PC-3 (cell line): ENCODE measurements at places on chromosomes 13 and 19.

DNA sequence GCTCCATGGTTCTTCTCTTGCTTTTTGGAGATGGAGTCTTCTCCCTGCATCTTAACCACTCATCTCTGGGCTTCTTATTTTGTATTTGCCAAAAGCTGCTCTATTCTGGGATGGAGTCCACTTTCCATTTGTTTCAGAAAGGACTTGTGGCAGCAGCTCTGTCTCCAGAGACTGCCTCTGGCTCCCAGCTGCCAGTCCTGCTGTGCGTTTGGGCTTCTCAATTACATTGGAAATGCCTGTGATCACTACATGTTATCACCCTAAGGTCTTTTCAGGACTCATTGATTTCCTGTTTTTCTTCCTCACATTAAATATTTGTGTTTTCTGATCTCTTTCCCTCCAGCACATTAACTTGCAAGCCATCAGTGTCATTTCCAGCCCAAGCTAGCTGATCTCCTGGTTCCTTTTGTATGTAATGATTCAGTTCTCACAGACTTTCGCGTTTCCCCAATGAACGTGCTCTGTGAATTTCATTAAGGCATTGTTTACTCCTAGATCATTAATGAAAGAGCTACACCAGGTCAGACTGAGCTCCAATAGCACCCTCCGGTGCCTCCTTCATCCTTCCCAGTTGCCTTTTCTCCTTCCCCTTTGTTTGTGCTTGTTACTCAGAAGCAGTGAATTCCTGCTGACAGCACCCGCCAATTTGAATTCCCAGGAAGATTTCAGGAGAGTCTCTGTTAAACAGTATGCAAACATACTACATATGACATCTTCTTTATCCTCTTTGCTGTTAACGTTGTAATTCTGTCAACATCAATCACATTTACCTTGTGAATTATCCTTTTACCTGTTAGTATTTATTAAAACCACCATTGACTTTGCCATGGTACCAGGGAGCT is 3.0 kb downstream of the CBY2 start:
- no peak for DNase-seq

DNA sequence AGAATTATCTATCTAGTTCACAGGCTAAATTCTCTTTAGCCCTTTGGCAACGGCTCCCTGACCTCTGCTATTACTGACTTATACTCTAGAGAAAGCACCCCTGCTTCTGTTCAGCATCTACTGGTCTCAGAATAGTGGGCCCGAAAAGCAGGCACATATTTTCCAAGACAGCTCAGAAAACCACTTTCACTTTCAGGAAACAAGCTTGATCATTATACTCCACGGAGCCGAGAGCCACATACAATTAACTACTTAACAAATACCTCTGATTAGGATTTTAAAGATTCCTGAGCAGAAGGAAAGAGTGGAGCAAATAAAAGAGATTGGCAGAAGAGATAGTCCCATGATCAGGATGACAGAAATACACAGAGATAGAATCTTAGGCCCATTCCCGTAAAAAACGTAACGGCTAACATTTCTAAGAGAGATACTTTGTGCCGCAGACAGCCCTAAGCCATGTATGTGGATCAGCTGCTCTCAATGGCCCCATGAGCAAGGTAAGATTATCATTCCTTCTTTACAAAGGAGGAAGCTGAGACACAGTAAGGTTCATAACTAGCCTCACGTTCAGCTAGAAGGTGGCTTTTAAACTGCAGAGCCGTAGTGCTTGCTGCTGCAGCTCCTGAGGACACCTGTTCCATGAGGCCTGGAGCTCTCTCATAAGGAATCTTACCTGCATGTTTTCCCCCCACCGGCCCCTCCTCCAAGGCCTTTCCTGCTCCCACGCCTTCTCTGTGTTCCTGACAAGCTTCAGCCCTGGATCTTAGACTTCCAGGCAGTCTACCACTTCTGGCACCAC is 227.2 kb downstream of the FOXO1 start:
- no peak for DNase-seq

DNA sequence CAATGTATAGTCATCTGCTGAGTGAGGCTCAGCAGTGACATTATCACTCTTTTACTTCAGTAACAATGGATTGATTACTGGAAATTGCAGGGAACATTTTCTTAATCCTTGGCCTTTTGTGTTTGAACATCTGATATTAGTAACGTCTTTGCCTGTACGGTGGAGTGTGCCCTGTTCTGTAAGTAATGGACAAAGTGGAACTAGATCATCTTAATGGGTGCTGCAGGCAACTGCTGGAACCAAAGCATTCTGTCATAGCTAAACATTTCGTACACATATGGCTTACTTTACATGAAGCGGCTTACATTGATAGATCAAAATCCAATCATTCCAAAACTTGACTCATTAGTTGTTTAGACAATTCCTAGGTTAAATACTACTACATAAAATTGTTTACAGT is 114.1 kb downstream of the MYO16 start:
- no peak for DNase-seq

GRCh38 chr19:18589380-18590272 is 1.0 kb downstream of the REX1BD start:
- peak; percentile 63 for DNase-seq

DNA sequence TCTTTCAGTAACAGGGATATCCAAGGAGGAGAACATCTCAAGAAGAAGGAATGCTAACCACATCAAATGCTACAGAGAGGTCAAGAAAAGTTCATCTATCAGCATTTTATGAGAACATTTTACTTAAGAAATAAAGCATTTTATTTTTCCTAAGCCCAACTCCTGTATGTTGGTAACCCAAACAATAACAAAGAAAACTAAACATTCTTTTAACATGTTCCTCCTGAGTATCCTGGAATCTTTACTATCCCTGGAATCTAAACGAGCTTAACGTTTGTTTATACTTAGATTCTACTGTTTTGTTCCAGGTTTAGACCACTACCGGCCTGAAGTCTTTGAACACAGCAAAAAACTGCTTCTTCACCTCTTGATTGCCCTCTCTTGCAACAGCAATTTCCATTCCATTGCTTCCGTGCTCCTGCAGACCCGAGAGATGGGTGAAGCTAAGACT is 89.7 kb downstream of the ZAR1L start:
- DNase-seq, result no peak

GRCh38 chr13:78841358-78841963 is 182.5 kb upstream of the OBI1 start:
- no peak for DNase-seq

- DNase-seq, result peak; percentile 93
Observed at GRCh38 chr19:43950834-43951645, at the start of gene ZNF221. Gene ZNF221 (plus strand): TSS chr19:43951228. CDS start chr19:43962727, 11,499 bp downstream.

DNA sequence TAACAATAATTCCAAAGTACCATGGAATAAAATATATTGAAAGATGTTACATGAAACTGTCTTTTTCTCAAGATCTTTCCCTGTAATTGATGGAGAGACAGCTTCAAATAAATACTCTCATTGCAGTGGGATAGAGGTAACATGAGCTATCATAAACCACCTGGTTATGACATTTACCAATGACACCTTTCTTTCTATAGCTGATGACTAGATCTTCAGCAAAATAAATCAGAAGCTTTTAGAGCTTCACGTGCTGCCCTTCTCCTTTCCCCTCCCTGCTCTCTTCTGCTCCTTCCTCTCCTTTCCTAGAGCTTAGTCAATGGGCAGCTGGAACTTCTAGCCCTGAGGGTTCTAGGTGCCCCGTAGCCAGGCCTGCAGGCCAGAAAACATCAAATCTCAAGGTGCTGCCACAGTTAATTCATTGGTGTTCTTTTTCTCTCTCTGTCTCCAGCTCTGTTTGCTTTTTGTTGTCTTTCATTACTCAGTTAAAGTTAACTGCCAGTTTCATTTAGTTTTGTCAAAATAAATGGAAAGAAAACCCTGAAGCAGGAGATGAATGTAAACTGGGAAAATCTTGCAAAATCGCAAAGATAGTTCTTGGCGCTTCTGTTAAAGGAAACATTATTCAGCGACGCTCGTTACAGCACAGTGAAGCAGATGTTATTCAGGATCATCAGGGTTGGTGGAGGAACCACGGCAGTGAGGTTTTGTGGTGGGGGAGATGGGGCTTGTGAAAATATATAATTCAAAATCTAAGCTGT is 8.3 kb upstream of the METTL21C start:
- no peak for DNase-seq

GRCh38 chr13:104008541-104009435 is 942.6 kb upstream of the SLC10A2 start:
- peak; percentile 66 for DNase-seq

DNA sequence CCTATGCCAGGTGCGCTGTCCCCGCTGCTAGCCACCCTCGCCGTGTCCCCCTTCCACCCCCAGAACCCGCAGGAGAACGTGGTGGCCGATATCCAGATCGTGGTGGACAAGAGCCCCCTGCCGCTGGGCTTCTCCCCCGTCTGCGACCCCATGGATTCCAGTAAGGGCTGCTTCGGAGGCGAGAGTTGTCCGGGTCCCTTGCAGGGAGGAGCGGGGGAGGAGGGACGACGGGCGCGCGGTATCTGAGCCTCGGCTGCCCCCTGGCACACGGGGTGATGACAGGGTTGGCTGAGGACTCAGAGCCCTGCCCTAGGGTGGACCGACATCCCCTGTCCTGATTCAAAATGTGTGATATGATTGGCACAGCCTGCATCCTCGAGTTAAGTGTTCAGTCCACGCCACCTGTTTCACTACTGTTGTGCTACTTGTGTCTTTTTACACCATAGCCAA is 653 bp downstream of the MVB12A start:
- peak; percentile 38 for DNase-seq

DNA sequence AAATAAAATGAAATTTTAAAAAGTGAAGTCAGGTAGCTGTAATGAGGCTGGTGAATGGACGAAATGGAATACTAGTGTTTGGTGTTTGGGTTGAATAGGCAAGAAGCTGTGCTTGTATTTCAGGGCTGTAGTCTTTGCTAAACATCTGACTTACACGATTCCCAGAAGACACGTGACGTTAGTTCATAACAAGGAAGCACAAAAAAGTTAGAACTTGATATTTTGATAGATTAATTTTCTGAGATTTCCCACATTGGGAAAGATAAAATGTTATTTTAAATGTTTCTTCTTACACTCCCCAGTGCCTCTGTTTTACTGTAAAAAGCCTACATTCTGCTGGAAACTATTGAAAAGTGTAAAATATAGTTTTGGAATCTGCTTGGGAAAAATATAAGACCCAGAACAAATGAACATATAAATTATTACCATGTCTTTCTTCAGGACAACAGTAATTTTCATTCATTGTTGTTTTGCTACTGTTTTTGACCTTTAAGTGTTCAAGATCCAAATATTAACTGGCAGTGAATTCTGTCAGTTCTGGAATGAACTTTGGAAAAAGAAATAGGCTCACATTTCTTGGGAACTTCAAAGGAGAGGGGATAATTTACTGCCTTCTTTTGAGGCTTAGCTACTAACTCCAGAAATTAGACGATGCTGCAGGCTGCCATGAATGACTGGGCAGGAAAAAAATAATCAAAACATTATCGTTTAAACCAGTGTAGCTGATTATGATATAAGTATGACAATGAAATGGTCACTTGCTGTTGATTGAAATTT is 241.3 kb downstream of the SLITRK6 start:
- no peak for DNase-seq

DNA sequence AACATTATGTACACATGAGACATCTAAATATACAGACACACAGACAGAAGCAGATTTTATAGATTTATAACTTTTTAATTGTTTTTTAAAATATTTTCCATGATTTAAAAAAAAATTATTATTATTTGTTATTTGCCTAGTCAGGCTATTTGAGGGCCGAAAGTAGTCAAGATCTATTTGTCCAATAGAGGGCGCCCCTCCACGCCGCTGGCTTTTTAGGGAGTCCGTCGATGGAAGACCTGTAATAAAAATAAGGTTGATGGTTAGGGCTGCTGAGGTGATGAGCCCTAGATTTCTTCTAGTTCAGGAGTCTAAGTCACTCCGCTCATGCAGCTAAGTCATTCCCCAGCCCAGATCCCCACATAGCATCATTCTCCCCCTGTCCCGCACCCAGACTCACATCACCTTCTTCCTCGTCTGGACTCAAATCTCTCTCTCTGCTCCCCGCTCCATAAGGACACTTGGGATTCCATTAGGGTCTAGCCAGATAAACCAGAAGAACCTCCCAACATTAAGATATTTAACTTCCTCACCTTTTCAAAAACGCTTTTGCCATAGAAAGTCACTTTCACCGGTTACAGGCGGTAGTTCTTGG is 33.9 kb upstream of the CEACAM21 start:
- DNase-seq, result peak; percentile 59

- no peak for DNase-seq
Observed at GRCh38 chr13:111296417-111296816, 24.0 kb upstream of the TEX29 start.

GRCh38 chr13:48838193-48838973 is 137.3 kb upstream of the FNDC3A start:
- peak; percentile 32 for DNase-seq

GRCh38 chr19:55071129-55071502 is 4.6 kb upstream of the EPS8L1 start:
- DNase-seq, result peak; percentile 99

- DNase-seq, result no peak
Observed at GRCh38 chr19:10946958-10947657, 13.7 kb upstream of the SMARCA4 start.

DNA sequence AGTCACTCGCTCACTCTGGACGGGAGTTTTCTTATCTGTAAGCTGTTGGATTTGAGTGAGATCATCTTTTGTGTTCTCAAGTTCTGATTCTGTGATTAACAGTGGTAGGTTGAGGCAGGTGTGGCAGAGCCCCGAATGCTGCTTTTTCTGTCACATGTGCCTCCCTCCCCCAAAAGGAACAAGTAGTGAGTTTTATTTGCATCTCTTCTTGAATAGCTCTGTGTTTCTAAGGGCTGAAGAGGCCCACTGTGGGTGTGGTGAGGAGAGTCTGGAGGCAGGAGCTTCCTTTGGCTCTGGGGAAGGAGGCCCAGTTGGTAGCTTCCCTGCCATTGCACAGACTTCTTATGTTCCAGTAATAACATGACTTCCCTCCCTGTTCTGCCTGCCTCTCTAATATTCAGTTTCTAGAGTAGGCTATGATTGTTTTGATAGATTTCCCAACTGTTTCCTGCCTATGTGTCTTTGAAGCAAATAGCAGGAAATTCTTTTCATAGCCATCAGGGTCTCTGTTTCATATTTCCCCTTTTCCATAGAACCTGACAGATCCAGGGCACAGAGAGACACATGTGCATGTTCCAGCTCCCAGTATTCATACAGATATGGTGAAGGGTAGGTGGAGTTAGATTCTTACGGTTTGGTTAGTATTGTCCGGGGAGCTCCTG is 23.9 kb upstream of the CXCL17 start:
- no peak for DNase-seq

DNA sequence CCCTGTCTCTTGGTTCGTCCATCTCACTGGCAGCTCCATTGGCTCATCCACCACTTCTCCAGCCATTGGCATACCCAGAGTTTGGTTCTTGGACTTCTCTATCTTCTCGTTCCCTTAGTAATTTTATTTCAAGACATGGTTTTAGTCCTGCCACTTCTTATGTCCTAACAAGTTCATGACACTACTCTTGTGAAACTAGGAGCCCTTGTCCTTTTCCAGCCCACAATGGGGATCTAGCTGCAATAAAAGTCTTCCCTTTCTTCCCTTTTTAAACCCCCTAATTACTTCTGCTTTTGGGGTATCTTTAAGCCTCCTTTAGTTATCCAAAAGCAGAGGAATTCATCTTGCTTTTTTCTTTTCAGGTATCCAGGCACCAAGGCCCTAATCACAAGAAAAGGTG is 2.9 kb upstream of the RCBTB2 start:
- DNase-seq, result no peak

GRCh38 chr13:111122056-111122455 is 6.9 kb downstream of the ARHGEF7 start:
- DNase-seq, result no peak
